ENCODE measurements at places on chromosomes 1 and 21.
A peak's percentile ranks its signal among the peaks of the same experiment; 100 is the strongest.

DNA sequence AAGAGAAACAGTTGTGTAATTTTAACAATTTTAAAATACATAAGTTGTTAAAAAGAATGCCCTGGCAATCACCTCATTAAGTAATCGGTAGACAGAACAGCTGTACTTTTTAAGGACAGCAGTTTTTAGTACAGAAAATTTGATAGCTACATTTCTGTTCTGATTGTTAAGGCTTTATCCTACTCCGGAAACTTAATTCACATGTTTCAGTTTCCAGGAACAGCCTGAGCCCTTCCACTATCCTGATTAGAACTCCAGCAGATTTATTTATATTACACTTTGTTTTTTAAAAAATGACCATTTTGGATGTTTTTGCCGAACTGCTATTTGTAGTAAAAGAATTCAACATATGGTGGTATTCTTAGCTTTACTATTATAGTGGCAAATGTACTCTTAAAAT lies 8.7 kb downstream of the PRRC2C start:
- no peak for DNase-seq

GRCh38 chr1:38581396-38581795 lies 278.2 kb downstream of the RRAGC start:
- no peak for DNase-seq

DNA sequence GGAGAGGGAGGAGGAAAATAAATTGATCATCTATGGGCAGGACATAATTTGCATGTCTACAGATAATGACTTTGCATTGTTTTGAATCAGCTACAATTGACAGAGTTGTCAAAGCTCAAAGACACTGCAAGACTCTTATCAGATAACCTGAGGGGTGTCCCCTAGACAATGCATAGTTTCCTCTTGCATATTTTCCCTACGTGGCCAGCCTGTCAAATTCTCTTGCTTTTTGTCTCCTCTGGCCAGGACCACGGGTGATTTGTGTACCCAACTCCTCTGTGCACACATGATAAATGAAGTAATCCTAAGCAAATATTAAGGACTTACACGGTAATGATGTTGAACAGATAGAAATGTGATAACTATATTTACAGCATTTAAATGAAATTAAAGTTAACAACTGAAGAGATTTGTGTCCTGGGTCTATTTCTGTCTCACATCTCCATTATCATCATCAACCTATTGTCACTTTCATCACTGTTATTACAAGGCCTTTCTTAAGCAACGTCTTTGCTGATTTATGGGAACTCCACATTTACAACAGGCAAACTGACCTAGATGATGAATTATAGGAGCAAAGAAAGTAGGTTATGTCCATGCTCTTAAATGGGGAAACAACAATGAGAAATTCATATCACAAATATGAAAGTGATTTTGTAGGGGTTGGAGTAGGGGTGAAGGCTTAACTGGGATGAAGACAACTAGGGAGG lies 18.8 kb downstream of the BATF3 start:
- DNase-seq = no peak

DNA sequence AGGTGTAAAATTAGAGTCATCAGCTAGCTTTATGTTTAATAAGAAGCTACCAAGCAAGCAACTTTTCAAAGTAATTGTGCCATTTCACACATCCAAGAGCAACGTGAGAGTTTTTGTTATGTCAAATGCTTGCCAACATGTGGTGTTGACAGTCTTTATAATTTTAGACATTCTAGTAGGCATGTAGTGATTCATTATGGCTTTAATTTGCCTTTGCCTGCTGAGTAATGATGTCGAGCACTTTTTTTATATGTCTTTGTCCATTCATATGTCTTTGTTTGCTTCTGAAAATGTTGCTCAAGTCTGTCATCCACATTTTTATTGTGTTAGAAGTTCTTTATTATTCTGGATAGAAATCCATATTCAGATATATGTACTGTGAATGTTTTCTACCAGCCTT lies 21.4 kb upstream of the CHIT1 start:
- no peak for DNase-seq

- DNase-seq = no peak
Observed at GRCh38 chr1:100616121-100616621, 78.2 kb downstream of the GPR88 start.

DNA sequence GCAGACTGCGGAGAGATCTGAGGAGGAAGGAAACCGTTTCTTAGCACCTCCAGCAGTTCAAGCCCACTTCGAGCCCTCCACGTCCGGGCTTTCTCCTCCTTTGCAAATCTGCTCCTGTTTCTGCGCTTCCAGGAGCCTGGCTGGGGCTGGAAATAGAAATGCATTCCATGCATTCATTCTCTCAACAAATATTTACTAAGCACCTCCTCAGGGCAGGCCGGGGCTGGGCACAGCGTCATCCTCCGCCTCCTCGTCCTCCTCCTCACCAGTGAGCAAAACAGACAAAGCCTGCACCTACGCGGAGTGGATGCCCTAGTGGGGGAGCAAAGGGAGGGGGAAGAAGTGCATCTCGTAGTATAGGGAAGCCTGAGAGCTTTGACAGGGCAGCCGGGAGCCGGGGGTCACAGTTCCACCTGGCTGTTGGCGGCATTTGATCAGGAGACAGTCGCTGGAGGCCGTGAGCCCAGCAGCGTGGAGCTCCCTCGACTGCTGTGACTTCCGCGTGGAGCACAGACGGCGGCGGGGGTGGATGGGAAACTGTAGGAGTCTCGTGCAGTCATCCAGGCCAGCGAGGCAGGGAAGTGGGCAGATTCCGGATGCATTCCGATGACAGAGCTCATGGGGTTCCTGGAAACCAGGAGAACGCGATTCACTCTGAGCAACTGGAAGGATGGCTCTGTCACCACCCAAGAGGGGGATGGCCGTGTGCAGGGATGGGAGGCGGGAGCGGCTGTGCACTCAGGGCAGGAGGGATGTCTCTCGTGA lies 93.5 kb downstream of the SIK1 start:
- no peak for DNase-seq

DNA sequence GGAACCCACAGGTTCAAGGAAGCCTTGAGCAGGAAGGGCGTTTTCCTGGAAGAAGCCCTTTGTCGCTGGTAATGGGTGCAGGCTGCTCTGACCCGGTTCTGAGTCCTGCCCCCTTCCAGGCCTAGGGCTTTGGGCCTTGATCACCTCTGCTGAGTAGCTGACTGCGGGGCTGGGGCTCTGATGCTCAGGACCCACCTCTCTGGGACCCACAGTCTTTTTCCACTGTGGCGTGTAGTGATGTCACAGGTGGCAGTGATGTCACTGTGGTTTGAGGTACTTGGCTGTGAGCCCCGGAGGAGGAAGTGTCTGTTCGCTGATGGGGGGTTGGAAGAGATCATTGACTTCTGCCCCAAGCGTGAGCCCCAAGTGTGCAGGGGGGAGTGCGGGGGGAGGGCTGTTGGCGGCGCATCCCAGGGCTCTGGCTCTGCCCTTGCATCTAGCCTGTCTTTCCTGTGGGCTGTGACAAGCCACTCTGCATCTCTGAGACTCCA lies 6.9 kb downstream of the TNFRSF1B start:
- DNase-seq = peak; percentile 90

DNA sequence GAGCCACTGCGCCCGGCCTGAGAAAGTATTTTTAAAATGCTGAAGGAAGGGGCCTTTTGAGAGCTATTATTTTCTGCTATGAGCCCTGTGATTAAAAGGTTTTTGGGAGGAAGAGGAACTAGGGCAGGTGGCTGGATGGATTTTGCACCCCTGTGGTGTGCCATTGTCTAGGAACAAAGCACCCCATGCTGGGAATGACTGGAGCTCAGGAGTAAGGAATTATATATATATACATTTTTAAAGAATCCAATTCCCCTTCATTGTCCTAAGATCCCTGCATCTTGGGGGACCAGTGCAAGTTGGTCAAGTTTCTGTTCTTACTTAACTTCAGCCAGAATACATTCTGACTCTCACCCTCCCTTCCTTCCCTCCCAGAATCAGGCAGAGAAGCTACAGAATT lies 91.6 kb downstream of the ZNF648 start:
- DNase-seq = no peak

GRCh38 chr1:156026588-156026987 lies 5.8 kb upstream of the SSR2 start:
- DNase-seq = no peak

- no peak for DNase-seq
Observed at GRCh38 chr1:64122588-64122987, 80.8 kb upstream of the UBE2U start.

DNA sequence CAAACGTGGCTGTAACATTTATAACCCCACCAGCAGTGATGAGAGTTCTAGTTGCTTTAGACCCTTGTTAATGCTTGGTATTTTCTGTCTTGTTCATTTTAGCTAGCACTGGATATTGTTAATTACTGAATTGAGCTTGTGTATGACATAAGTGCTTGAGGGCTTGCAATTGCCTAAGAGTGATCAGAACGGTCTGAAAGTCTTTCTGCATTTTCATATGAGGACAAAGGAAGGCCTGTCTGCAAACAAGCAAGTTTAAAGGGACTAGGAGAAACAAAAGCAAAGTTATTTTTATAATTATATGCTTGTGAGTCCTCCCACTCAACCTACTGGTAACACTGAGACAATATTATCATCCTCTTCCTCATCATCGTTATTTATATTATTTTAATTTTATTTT lies 305.5 kb upstream of the DUSP10 start:
- DNase-seq = no peak

DNA sequence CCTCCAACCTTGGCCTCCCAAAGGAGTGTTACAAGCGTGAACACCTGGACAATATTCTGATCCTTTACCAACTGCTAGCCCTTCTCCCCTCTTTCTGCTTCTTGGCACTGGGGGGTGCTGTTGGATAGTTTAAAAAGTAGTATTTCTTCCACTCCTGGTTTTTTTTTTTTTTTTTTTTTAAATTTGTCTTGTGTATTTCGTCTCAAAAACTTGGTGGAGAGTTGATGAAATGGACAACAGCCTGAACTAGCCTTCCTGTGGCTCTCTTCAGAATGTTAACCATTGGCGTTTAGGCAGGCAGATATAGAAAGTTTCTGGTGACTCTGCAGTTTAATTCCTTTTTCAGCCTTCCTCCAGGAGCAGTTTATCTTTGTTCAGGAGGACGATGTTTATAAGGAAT lies 69.7 kb upstream of the USP24 start:
- DNase-seq = no peak

DNA sequence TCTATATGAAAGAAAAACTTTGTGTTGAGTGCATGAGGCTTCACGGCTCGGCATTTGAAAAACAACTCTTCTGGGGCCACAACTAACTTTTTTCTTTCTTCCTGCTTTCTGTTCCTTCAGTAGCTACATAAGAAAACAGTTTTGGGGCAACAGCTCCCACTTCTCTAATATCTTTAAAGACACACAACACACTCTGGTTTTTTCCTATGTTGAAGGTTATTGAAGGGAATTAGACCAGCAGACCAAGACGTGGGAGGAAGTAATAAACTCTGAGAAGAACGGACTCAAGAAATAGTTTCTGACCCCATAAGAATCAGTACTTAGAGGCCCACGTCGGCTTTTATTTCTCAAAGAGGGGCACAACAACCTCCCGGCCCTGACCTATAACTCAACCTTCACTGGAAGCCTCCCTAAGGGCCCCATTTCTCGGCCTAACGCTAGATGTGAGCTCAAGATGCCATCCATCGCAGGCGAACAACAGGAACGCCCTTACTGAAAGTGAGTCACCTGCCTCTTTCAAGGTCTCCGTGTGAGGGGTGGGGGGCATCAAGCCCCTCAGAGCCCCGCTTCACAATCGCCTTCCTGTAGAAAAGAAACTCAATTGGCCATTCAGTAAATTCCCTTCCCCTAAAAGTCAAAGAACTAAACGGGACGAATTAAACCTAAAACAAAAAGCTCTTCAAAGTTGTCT lies 844 bp downstream of the ZMYM6 start:
- DNase-seq = no peak

- no peak for DNase-seq
Observed at GRCh38 chr1:3820316-3820715, 24.0 kb upstream of the LRRC47 start.

- no peak for DNase-seq
Observed at GRCh38 chr1:92883297-92883696, 51.5 kb downstream of the RPL5 start.

GRCh38 chr1:69639159-69639558 lies 71.4 kb downstream of the LRRC7 start:
- no peak for DNase-seq

DNA sequence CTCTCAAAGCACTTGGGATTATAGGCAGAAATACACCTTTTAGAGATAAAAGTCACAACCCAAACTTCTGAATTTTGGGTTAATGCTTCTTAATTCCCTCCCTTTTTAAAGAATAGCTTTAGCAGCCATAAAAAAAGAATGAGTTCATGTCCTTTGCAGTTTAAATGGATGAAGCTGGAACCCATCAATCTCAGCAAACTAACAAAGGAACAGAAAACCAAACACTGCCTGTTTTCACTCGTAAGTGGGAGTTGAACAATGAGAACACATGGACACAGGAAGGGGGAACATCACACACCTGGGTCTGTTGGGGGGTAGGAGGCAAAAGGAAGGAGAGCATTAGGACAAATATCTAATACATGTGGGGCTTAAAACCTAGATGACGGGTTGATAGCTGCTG lies 55.8 kb downstream of the SLC27A3 start:
- no peak for DNase-seq

All from stimulated activated CD8-positive, alpha-beta memory T cell treated with anti-CD3 and anti-CD28 coated beads, Interleukin-7, amount 100 ng/mL, for 1 hour (primary cell).